ENCODE measurements at places on chromosomes 7 and 10.

DNA sequence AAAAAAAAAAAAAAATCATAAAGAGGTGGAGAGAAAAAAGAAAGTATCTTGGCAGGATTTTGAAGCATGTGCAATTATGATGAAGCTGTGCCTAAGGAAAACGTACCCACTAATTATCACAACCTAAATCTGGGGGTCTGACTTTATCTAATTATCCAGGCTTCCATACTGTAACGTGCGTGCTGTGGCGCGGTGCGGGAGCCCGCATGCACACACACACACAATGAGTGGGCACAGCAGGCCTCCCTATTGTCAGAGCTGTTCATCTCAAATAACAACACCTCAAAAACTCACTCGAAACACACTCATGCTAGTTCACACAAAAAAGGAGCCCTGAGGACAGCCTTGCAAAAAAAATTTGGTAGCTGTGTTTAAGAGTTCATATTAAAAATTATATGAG lies 31.9 kb downstream of the BEND7 start:
- no peak for DNase-seq

GRCh38 chr10:88526501-88527105 lies 56.5 kb downstream of the RNLS start:
- DNase-seq: no peak

GRCh38 chr7:33109005-33109757 lies at the start of gene RP9:
RP9 (minus strand) TSS chr7:33109404; CDS start chr7:33109372, 32 bp downstream.
- DNase-seq: no peak

DNA sequence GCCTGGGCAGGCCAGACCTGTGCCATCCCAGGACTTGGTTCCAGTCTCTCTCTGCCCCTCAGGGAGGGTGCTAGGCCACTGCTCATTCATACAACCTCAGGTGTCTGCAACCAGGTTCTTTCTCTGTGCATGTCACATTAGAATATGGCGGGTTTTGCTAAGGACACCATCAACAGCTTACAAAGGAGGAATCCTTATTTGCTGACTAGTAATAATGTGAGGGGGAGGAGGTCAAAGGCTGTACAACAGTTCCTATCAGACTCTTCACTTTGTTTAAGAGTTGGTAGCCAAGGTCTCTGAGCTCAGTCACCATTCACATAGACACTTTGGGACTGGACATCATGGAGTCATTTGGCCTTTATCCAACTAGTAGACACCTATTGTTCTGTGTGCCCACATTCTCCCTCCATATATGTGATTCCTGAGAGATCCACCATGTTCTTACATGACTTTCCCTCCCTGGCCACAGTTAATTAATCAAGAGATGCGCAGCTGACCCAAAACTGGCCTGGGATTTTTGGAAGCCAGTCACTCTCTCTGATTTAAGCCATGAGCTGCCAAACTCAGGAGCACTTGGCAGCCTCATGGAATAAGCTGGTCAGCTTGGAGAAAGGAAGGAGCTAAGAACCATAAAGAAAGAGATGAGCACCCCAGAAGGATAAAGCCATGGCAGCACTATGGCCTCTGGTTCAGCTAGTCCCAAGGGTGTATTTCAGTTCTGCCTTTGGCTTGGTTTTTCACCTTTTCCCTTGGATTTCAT lies 51.2 kb downstream of the DPCD start:
- DNase-seq: no peak

GRCh38 chr7:47149208-47149839 lies 432.6 kb downstream of the TNS3 start:
- DNase-seq: no peak

- DNase-seq: peak; percentile 92
These were observed at the start of gene NCAPG2 for GRCh38 chr7:158704524-158705233. NCAPG2 (minus strand) TSS chr7:158704804; CDS start chr7:158701899, 2,905 bp downstream.

DNA sequence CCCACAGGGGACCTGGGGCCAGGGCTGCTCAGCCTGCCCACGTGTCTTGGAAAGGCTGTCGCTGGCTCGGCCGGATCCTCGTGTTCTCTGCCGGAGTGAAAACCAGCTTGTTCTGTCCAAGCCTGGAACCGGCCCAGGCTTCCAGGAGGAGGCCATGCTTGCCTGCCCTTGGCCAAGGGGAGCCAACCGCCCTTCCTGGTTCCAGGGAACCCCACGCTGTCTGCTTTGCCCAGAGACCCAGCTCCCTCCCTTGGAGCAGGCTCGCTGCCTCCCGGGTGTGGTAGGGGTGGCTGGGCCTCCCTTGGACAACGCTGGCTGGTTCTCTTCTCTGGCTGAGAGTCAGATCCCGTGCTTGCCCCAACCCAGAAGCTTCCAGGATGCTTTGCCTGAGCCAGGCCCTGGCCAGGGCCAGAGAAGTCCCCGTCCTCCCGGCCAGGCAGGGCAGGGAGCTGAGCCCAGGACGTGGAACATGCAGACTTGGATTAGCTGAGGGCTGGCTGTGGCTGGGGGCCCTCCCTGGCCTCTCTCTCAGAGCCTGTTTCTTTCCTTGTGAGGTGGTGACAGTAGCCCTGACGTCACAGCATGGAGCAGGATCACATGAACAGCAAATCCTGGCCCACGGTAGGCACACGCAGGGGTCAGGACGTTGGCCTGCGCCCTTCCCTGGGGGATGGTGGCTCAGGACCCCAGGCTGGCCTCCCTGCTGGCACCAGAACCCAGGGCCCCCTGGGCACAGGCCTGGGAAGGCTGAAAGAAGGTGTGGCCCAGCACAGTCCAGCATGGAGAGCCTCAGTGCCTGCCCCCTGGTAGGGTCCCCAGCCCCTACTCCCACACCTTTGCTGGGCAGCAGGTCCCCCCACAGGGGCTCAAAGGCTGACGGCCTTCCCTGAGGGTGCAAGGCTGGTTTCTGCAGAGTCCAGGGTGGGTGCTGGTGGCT lies 67.5 kb downstream of the PWWP2B start:
- no peak for DNase-seq

DNA sequence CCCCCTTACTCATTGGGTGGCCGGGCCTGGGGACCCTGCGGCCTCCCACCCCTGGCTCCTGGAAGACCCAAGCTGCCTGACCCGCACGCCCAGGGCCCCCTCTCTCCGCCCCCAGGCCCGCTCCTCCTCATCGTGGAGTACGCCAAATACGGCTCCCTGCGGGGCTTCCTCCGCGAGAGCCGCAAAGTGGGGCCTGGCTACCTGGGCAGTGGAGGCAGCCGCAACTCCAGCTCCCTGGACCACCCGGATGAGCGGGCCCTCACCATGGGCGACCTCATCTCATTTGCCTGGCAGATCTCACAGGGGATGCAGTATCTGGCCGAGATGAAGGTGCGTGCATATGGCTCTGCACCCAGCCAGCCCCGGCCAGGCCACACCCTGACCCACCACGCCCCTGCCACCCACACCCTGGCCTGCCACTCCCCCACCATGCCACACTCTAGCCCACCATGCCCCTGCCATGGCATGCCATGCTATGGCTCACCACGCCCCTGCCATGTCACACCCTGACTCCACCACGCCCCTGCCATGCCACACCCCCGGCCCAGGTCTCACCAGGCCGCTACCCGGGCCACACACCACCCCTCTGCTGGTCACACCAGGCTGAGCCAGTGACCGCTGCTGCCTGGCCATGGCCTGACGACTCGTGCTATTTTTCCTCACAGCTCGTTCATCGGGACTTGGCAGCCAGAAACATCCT lies 18.7 kb upstream of the CSGALNACT2 start:
- no peak for DNase-seq

GRCh38 chr7:122289426-122289825 lies 15.1 kb downstream of the FEZF1 start:
- DNase-seq: no peak

DNA sequence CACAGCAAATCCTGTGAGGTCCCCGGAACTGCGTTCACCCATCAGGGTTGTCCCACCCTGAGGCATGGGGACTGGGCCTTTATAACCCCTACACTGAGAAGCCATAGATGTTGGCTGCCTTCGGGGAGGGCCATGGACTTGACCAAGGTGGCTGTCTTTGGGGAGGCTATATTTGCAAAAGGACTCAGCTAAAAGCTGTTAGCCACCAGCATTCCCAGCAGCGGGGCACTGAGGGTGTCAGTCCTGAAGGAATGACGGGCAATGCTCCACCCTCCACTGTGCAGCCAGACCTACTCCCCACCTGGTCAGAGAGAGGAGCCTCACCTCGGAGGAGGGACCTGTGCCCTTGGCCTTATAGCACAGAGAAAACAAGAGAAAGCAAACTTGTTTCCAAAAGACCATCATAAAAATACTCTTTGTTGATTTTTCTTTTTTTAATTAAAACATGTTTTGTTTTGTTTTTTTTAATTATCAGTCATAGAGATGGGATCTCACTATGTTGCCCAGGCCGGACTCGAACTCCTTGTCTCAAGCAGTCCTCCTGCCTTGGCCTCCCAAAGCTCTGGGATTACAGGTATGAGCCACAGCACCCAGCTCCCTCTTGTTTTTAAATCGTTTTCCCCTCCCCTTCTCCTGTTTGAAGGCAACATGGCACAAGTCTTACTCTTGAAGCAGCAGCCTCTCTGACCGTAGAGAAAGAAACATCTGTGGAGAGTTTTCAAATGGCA lies 26.7 kb upstream of the CUX1 start:
- DNase-seq: no peak

GRCh38 chr10:111486346-111486745 lies 409.5 kb downstream of the ADRA2A start:
- DNase-seq: no peak

- no peak for DNase-seq
These were observed 65.3 kb downstream of the OR13A1 start for GRCh38 chr10:45249978-45250693.

GRCh38 chr10:46298477-46299285 lies 11.9 kb downstream of the ANTXRL start:
- DNase-seq: no peak

GRCh38 chr7:25897261-25897782 lies 254.7 kb upstream of the NFE2L3 start:
- DNase-seq: no peak

GRCh38 chr7:140214075-140214684 lies 37.4 kb upstream of the KDM7A start:
- no peak for DNase-seq

DNA sequence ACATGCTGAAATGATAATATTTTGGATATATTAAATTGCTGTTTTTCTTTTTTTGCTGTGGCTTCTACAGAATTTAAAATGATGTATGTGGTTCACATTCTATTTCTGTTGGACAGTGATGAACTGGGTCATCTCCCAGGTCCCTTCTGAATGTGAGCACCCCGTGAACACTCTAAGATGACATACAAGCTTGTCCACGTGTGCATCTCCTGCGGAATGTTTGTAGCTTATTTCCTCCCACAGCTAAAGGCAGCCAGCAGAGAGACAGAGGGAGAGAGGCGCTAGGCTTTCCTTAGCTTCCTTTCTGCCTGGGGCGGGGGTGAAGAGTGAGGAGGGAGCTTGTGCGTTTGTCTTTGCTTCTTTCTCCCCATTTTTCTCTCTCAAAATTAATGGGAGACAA lies 219.1 kb downstream of the EMX2 start:
- DNase-seq: no peak

DNA sequence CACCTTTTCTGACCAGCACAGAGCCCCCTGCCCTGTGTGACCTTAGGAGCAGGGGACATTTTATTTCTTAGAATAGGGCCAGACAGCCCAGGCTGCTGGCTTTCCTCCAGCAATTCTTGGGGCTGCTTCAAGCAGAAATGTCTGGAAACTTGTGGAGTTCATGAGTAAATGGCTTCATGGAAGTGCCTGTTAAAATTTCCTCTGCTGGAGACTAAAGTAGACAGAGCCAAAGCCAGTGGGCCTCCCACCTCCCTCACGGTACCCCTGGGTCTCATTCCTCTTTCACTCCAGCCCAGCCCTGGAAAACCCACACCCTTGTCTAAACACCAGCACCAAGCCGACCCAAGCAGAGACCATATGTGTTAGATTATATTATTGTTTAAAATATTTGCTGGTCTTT lies 505.5 kb upstream of the ZMIZ1 start:
- no peak for DNase-seq

DNA sequence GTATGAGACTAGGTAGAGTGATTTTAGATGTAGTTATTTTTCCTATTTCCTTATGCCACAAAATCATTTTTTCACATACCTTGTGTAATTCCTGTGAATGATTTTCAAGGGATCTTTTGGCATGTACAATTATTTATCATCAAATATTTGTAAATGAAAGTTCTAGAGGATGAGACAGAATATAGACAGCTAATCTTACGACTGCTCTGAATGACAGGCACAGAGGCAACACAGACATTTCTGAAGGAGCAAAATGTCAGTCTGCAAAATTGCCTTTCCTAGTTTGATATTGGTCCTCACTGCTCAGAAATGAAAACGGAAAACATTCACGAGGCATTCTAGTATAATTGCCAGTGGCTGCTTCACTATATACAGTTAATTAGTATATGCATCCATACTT lies 810.6 kb upstream of the C7orf33 start:
- DNase-seq: no peak

DNA sequence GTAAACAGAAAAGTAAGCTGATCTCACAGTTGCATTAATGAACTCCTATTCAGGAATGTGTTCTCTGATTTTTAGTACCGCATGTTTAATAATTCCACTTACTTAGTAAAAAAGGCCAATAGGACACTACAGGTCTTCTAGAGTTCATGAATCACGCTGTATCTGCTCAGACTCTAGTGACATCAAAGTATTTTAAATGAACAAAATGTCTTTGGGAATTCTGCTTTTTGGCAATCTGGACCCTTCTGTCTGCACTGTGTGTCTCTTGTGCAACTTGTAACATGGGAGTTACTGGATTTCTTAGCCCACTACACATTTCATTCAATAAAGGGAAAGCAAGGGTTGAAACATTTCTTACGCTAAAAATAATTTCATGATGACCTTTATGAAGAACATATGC lies 50.2 kb downstream of the RABGEF1 start:
- no peak for DNase-seq

DNA sequence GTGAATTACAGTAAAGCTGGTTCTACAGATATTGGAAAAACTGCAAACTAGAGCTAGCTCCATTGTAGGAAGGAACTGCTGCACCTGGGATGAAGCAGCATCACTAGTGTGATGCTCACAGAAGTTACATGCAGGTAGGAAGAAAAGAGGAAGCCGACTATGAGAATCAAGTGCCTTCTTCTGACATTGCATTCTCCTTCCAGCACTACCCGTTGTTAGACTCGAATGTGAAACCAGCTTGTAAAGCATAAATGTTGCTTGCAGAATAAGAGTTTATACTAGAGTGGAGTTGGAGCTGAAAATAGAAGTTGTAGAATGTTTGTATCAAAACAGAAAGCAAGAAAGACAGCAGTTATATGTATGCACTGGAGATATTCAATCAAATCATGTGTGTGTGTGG lies 49.9 kb downstream of the TRIM24 start:
- DNase-seq: no peak

DNA sequence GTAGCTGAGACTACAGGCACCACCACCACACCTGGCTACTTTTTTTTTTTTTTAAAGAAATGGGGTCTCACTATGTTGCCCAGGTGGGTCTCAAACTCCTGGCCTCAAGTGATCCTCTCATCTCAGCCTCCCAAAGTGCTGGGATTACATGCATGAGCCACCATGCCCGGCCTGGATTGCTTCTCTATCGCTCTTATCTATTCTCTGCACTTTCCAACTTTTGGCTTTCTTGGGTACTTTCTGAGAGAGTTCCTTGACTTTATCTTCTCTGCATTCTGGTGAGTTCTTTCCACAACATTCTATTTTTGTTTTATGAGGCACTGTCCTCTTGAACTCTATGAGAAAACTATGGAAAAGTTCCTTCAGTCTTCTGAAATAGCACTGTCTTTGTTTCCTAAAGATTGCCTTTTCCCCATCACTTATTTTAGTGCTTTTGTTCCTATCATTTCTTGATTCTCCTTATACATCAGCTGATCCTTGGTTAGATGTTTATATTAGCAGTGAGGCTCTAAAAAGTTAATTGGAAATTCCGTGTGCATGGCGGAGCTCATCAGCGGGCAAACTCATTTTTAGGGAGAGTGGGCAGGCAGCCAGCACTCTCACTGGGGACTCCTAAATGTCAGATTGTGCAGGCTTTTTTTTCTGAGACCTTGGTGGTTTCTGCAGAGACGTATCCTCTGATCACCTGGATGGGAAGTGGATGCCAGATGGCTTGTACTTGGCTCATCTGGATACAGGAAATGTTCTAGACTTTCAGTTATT lies 43.9 kb downstream of the HIP1 start:
- DNase-seq: no peak

All from esophagus squamous epithelium (tissue), 5 donors.